ENCODE measurements at places on chromosomes 2 and 18.
A peak's percentile ranks its signal among the peaks of the same experiment; 100 is the strongest.

- DNase-seq, result no peak
Observed at GRCh38 chr18:845152-845819, 33.2 kb upstream of the YES1 start.

DNA sequence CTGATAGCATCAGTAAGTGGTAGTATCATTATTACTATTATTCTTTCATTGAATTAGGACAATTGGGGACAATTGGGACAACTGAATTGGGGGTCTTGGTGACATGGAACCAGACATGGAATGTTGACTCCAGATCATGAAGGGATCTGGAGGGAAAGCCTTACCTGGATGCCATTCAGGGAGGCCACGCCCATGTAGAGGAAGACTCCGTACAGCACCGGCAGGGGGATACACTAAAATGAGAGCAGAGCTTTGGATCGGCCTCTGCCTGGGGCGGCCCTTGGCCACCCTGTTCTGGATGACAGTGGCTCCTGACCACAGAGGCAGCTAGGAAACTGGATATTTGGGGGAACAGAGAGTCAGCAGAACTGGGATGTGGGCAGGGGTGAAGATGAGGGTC lies 29.2 kb downstream of the MTHFD2 start:
- peak; percentile 61 for DNase-seq

DNA sequence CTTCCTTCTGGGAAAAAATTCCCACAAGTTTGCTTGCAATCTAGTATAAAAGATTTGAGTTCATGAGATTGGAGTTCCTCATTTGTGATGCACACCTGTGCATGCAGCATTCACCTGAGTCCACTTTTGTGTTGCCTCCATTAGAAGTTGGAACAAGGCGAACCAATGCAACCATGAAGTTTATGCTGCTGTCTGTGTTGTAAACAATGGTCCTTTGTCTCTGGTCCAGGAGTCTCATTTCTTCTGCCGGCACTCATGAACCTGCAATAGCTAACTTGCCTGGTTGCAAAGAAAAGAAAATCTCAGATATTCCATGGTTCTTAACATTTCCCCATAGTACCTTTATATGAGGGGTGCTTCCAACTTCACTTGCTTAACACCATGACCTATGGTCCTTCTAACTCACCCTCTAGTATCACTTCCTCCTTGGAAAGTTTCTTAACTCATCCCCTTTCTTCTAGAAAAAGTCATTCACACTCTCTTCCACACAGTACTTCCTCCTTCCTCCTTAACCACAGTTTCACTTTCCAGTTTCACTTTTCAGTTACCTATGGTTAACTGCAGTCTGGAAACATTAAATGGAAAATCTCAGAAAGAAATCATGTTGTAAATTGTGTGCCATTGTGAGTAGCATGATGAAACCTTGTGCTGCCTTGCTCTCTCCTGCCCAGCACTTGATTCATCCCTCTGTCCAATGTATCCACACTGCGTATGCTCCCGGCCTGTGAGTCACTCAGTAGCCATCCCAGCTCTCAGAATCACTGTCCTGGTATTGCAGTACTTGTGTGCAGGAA lies 128.8 kb upstream of the TRIB2 start:
- DNase-seq, result no peak

DNA sequence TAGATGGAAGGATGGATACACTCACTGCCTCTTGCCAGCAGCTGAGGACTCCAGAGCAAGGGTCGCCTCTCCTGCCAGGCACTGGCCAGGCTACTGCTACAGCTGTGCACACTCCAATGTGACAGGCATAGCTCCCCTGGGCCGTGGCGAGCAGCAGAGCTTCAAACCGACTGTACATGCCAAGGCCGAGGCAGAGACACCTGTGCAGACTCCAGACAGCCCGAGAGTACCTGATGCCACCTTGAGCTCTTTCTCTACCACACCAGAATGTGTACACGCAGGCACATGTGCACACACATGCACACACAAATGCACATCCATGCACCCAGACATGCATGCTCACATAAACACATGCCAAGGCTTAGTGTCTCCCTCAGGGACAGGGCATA lies 508.3 kb upstream of the MYT1L start:
- peak; percentile 3 for DNase-seq

DNA sequence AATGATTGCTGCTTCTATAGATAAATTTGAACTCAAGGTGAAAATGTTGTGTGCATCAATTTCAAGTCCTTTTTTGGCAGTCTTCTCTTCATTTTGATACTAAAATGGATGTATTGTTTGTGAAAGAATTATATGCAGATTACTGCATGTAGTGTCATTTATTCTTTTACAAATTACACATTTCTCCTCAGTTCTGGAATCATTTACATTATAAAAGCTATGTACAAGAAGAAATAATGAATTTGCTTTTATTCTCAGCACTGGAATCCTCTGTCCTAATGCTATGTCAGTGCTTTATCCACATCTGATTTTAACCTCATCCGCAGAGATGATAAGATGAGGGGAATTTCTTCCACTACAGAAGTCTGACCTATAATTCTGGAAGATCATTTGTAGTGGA lies 220.8 kb upstream of the UBE2E3 start:
- no peak for DNase-seq

DNA sequence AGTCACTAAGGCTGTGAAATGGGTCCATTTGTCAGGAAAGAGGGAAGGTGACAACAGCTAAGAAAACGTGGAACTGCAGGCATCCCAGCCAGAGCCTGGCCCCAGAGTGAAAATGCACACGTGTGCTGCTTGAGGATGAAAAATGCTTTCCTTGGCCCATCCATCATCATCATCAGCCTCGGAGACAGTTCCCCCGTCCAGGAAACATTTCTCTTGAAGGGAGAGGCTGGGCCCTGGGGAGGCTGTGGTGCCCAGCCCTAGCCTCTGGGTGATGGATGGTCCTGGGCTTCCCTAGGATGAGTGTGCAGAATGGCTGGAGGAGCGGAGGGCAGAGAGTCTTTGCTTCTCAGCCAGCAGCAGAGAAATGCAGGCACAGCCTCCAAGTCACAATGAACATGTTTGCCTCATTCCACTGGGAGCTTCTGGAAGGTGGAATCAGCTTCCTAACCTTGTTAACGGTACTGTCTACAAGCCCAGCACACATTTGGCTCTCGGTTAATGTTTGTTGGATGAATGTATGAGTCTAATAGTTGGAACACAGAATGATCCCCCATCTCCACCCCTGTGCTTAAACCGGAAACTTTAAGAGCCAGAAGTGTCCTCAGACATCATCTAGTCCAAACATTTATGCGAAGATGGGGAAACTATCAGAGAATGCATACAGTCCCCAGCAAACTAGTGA lies 164.0 kb downstream of the RDH14 start:
- no peak for DNase-seq

DNA sequence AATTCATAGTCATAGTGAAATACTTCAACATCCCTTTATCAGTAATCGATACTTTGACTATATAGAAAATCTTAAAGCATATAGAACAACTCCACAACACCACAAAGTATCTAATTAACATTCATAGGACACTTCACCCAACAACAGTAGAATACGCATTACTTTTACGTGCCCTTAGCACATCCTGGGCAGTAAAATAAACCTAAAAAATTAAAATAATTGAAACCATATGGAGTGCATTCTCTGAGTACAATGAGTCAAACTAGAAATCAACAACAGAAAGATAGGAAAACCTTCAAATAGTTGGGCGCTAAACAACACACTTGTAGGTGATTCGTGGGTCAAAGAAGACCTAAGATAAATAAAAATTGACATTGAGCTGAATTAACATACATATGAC lies 442.9 kb downstream of the SUCLG1 start:
- no peak for DNase-seq

DNA sequence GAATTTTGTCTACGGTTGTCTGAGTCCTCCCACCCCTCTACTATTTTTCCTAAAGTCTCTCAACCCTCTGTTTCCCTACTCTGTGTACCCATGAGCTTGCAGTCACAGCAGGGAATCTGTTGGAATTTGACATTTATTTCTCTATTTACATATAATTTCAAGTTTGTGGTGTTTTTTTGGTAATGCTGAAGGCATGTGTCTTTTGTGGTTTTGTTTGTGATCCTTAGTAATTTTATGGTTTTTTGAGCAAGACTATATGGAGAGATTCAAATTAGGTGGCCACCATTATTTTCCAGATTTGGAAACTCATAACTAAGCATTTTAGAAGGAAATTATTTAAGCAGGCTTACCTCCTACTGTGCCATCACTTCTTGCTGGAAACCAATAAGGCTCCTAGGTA lies 27.2 kb upstream of the FBLN7 start:
- DNase-seq, result no peak

- no peak for DNase-seq
Observed at GRCh38 chr2:100945930-100946607, 56.0 kb upstream of the RPL31 start.

- DNase-seq, result no peak
Observed at GRCh38 chr2:222538535-222538934, 114.2 kb downstream of the SGPP2 start.

DNA sequence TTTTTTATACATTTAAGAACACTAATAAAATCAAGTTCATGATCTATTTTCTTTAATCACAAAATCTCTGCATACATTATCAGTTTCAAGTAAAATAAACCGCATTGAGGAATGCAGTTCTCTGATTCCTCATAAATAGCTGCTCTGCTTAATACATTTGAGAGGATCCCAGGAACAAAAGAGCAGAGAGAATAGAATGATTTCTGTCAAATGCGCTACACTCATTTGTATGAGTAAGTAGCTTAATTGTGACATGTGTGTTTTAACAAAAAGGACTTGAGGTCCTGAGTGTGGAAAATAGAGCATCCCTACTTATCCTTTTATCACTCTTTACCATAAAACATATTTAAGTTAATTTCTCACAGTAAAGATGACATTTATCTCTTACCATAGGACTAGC lies 134.0 kb downstream of the PID1 start:
- no peak for DNase-seq

DNA sequence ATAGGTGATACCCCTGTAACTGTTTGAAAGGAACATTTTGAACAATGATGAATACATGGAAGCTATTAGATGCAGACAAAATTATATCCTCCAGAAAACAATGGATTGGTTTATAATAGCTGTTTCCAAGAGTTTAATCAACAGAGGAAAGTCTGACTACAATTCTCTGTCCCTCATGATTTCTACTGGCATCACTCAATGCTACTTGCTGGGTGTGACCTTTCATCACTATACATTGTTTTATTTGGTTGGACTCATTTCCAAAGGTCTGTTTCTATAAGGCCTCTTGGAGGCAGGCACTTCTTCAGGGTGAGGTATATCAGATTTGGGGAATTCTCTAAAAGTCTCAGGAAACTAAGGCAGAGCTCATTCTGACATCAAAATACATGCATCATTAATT lies 636.1 kb upstream of the SLC8A1 start:
- DNase-seq, result no peak

DNA sequence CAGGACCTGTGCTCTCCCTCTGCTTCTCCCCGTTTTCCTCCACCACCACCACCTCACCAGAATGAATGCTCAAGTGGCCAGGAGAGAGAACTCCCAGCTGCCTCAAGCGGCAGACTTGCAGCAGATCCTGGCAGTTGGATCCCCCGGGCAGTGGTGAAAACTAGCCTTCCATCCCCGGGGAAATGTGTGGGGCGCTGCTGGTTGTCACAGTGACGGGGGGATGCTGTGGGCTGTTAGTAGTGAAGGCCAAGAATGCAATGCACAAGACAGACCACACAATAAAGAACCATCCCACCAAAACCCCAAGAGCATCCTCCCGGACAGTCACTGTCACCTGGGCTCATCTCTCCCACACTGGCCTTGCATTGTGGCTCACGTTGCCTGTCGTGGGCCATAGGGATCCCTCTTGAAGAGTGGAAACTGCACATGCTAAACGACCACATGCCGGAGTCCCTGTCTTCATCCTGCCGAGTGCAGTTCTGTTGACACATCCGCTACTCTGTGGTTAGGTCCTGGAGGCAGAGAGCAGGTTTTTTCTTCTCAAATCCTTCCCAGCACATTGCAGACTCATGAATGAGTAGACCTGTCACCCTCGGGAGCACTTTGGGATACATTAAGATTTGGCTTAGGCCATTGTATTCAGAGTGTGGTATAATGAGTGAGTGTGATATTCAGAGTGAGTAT lies 13.5 kb downstream of the SPATA3 start:
- no peak for DNase-seq

- no peak for DNase-seq
Observed at GRCh38 chr18:64002581-64002980, 32.7 kb downstream of the SERPINB8 start.

DNA sequence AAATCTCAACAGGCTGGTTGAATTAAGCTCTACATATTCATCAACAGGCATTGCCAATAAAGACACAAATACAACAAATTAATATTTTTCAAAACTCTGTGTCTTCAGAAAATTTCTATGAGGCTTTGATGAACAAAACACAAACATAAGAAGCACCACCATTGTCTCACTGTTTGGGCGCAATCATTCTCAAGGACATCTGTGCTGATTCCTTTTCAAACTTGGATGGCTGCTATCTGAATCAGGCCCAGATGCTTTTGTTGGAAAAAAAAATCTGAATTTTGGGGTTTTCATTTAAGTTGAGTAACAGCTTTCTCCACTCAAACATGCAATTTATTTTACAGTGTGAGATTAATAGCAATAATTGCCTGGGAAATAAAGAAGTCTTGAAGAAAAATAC lies 173.8 kb downstream of the NRXN1 start:
- no peak for DNase-seq

GRCh38 chr18:79590191-79591031 lies 89.2 kb upstream of the CTDP1 start:
- DNase-seq, result no peak

- no peak for DNase-seq
Observed at GRCh38 chr2:169050476-169051240, 18.7 kb upstream of the DHRS9 start.

DNA sequence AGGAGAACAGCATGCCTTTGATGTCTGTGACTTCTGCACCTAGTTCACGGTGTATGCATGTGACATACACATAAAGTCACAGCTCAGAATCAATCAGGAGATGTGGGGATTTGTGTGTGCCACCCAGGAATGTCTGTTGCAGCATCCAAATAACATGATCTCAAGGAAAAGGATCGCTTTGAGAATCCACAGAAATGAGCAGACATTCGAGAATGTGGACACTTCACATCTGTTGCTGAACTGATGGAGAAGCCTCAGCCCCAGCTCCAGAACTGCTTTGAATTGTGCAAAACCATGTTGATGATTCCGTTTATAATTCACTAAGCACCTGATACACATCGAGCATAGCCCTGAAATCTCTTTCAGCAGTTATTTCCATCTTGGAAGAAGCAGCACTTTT lies 208.6 kb downstream of the CMPK2 start:
- DNase-seq, result no peak

DNA sequence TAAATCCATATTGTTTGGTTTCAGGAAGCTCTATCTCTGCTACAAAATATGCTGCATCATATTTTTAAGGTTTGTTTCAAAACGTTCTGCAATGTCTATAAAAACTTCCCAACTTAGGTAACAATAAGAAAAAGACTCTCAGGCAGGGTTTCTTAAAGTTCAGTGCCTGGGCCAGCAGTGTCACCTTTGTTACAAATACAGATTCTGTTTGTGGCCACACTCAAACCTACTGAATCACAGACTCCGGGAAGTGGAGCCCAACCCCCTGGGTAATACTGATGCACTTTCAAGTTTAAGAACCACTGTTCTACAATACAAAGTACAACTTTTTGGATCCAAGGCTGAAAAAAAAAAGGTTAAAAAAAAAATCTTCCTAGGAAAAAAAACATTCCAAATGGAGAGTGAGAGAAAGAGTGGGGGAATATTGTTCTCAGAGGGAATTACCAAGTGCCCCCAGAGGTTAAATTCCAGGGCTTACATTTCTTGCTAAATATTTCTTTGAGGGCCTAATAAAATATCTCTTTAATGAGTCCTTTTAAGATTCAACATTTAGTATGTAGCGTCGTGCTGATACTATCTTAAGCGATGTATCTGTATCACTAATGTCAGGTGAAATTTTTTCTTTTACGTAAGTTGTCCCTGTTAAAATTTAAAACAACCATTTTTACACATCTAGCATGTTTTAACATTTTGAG lies 476.7 kb downstream of the TXNL1 start:
- no peak for DNase-seq

Data from H9 (cell line).